T-helper 17 cell (primary cell): ENCODE measurements at places on chromosomes 12 and 14. TPM values are rescaled to one million over a fixed set of nuclear protein-coding genes. Genes with fewer than 3 reads are reported as not detected.

GRCh38 chr12:19201661-19202060, 72.1 kb downstream of the PLEKHA5 start:
- H3K27me3 ChIP-seq, result no peaks in the 10 kb centered on the region
- H3K4me1 ChIP-seq, result no peaks in the 10 kb centered on the region
- H3K4me3 ChIP-seq, result no peak overlapping the region
- H3K36me3 ChIP-seq, result no peaks in the 10 kb centered on the region

DNA sequence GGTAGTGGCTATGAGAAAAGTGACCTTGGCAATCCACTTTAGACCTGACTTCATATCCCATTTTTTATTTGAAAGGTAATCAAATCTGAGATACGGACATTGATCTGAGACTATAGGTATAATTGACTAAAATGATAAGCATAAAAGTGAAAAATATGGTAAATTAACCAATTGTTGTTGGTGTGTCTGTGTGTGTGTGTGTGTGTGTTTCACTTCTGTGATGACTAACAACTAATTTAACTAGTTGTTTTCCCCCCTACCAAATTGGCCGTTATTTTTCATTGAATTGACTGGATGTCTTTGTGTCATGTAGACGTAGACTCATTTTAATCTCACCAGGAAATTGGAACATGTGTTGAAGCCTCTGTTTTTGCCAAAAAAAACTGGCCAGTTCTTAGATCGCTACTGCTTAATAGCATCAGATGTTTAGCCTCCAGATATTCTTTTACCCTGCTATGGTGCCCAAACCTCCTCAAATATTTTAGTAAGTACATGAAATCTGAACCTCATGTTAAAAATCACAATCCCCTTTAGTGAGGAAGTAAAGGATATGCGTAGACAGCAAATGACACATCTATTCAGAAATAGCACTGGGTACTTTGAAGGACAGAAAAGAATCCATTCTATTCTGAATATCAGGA, 395.0 kb downstream of the EGLN3 start:
- peaks cover 42% of the 10 kb centered on the region for H3K27me3 ChIP-seq
- H3K4me3 ChIP-seq, result no peak overlapping the region
- H3K36me3 ChIP-seq, result no peaks in the 10 kb centered on the region
- no peak overlapping the region for H3K27ac ChIP-seq
- H3K4me1 ChIP-seq, result no peaks in the 10 kb centered on the region

DNA sequence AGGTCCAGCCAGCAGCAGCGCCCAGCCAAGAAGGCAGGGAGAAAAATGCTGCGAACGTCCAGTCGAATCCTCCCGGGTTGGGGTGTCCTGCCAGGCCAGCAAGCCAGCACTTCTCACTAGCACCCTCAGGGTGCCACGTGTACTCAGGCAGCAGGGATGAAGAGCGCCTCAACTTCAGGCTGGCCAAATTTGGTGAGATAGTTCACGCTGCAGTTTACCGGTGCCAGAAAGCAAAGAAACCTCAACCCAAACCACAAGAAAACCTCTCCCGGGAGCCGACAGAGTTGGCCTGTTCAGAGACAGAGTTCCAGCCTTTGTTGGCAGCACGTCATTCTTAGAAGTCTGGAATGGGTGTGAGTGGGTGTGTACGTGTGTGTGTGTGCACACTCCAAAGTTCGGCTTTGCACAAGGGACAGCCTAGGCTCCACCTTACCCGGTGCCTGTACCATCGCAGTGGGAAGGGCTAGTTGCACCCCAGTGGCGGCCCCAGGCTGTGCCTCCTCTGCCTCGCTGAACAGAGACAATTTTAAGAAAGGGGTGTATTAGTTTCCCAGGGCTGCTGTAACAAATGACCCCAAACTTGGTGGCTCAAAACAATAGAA, 42.1 kb downstream of the ELK3 start:
- peaks cover 62% of the 10 kb centered on the region for H3K4me1 ChIP-seq
- DNase-seq, result no peak
- no peak overlapping the region for H3K27ac ChIP-seq
- H3K27me3 ChIP-seq, result no peaks in the 10 kb centered on the region

DNA sequence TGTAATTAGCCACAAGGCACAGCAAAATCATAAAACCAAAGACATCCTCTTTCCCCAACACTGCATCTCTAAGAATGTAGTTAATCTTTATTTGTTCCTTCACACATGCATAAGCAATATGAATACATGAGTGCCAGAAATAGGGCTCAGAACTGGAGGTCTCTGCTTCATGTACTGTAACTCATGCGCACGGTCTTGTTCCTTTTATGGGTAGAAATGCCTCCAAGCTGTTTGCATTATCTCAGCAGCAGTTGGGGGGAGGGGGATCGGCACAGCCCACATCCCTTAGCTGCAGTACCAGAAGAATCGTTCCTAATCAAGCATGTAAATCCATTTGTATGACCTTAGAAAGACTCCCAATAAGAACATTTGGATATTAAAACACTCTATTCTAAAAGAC, 20.0 kb downstream of the RHOJ start:
- H3K36me3 ChIP-seq, result no peaks in the 10 kb centered on the region
- H3K27me3 ChIP-seq, result peaks cover 41% of the 10 kb centered on the region
- H3K4me1 ChIP-seq, result no peaks in the 10 kb centered on the region
- no peak for DNase-seq
- H3K27ac ChIP-seq, result no peak overlapping the region

GRCh38 chr14:101184104-101184455, 280.6 kb upstream of the RTL1 start:
- no peaks in the 10 kb centered on the region for H3K4me1 ChIP-seq
- DNase-seq, result no peak
- H3K27ac ChIP-seq, result no peak overlapping the region
- H3K27me3 ChIP-seq, result peaks cover 18% of the 10 kb centered on the region

DNA sequence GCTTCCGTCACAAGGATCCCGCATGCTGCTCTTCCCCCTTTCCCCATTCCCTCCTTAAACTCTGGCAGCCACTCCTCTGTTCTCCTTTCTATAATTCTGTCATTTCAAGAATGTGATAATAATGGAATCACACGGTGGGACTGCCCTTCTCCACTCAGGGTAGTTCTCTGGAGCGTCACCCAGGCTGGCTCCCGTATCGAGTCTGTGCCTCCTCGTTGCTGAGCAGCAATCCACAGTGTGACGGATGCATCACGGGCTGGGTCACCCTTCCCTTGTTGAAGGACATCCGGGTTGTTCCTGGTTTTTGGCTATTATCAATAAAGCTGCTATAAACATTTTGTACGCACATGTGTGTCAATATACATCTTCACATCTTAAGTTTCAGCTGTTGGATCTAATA, 5.7 kb upstream of the SYNE3 start:
- H3K4me1 ChIP-seq, result peaks cover 75% of the 10 kb centered on the region
- no peaks in the 10 kb centered on the region for H3K27me3 ChIP-seq
- DNase-seq, result no peak
- peak overlapping the region; percentile 96 for H3K27ac ChIP-seq
- peak overlapping the region; percentile 90 for H3K4me3 ChIP-seq

DNA sequence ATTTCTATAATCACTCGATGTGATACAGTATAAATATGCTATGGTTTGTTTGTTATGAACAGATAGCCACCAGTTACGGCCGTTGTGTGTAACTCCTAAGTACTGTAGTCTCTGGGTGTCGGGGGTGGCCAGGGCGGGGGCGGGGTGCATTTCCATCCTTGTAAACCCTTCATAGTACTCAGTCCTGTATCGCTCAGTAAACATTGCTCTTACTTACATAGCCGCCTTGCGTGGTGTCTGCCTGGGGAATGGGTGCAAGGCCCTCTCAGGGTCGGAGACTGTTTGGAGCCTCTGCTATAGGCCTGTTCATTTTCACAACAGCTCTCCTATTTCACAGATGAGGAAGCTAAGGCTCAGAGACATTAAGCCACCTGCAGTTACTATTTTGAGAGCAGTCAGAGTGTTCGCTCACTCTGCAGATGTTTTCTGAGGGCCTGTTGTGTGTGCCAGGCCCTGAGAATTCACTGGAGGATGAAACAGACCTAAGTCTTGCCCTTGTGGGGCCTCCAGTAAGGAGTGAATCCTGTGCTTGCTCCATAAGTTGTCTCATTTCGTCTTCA, 42.5 kb downstream of the JDP2 start:
- no peaks in the 10 kb centered on the region for H3K36me3 ChIP-seq
- peaks cover 10% of the 10 kb centered on the region for H3K27me3 ChIP-seq
- H3K4me1 ChIP-seq, result peaks cover 9% of the 10 kb centered on the region
- DNase-seq, result no peak
- no peak overlapping the region for H3K4me3 ChIP-seq

The KRT76 gene
- not detected for total RNA-seq

The SRRM4 gene
- not detected for total RNA-seq

DNA sequence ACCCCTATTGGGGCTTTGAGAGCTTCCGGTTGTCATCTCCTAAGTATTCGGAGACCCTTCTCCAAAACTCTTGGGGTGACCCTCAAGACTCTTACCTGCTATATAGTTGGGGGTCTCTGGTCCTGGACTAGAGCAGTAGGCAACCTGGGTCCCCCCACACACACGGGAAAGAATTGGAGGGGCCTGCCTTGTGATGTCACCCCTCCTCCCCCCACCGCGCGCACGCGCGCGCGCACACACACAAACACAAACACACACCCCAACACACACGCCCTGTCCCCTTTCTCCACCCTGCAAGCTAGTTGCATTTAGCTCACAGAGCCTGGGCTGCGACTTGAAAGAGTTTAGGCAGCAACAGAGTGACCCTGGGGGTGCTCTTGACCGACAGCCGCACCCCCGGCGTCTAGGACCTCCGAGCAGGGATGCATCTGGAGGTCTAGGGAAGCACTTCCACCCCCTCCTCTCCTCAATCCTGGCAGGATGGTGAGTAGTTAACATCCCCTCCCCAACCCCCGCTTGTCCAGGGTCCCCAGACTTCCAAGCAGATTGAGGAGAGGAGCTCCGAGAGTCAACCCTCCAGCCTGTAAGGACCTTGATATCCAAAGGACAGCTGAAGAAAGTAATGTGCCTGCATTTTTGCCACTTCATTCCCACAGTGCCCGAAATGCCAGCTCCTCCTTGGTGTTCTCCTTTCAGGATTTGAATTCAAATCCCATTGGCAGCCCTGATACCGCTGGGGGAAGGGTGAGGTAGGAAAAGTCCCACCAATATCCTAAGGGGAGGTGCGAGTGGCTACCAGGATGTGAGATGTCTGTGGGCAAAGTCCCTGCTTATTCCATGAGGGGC, 1.4 kb upstream of the DNAJC14 start:
- peak overlapping the region; percentile 95 for H3K27ac ChIP-seq
- H3K36me3 ChIP-seq, result peaks cover 2% of the 10 kb centered on the region
- peak overlapping the region; percentile 98 for H3K4me3 ChIP-seq
- peaks cover 33% of the 10 kb centered on the region for H3K4me1 ChIP-seq

The SLC16A7 gene
- 37.8 TPM for total RNA-seq

DNA sequence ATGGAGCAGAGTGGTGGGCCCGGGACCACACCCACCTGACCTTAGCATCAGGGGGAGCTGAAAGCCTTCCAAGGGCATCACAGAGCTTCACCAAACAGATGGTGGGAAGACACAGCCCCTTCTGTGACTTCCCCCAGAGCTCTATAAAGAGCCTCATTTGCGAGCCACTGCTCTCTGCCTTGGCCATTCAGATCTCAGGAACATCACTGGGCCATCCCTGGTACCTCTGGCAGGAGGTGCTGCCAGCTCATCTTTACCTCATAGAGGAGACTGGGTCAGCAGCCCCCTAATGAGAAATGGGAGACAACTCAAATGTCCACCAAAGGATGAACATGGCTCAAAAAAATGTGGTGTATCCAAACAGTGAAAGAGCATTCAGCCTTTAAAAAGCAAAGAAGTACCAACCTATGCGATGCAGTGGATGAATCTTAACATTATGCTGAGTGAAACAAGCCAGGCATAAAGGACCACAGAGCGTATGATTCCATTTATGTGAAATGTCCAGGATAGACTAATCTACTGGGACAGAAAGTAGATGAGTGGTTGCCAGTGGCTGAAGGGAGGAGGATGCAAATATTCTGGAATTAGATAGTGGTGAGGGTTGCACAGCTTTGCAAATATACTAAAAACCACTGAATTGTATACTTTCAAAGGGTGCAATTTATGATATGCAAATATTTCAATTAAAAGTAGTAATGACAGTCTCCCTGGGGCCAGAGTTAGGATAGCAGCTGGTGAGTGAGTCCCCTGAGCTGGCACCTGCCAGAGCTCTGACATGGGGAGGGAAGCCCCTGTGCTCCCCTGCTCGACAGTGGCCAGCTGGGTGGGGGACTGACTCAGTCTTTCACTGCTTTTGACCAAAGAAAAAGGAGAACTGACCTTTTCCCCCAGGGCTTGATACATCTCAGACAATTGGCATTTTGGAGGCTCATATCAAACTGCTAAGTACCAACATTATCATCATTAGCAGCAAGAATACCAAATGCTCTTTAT, 116.6 kb downstream of the GCH1 start:
- no peaks in the 10 kb centered on the region for H3K4me1 ChIP-seq
- H3K27me3 ChIP-seq, result no peaks in the 10 kb centered on the region
- H3K4me3 ChIP-seq, result no peak overlapping the region
- DNase-seq, result no peak
- no peak overlapping the region for H3K27ac ChIP-seq
- H3K36me3 ChIP-seq, result peaks cover 7% of the 10 kb centered on the region

- peaks cover 5% of the 10 kb centered on the region for H3K36me3 ChIP-seq
- H3K27ac ChIP-seq, result no peak overlapping the region
- peaks cover 3% of the 10 kb centered on the region for H3K4me1 ChIP-seq
- H3K27me3 ChIP-seq, result peaks cover 43% of the 10 kb centered on the region
Observed at GRCh38 chr12:41936333-41936732, 208.3 kb downstream of the GXYLT1 start.

- H3K27me3 ChIP-seq, result peaks cover 36% of the 10 kb centered on the region
- H3K4me1 ChIP-seq, result no peaks in the 10 kb centered on the region
- no peak for DNase-seq
Observed at GRCh38 chr12:117333331-117333881, 28.0 kb downstream of the NOS1 start.

GRCh38 chr12:49748800-49749199, 7.4 kb downstream of the TMBIM6 start:
- peak overlapping the region; percentile 95 for H3K27ac ChIP-seq
- H3K4me1 ChIP-seq, result peaks cover 61% of the 10 kb centered on the region
- no peaks in the 10 kb centered on the region for H3K27me3 ChIP-seq
- DNase-seq, result no peak
- H3K4me3 ChIP-seq, result peak overlapping the region; percentile 85

The SMOC1 gene
- total RNA-seq, result not detected

- DNase-seq, result no peak
- H3K27ac ChIP-seq, result peak overlapping the region; percentile 24
- peaks cover 54% of the 10 kb centered on the region for H3K27me3 ChIP-seq
Observed at GRCh38 chr12:52235001-52235764, 2.1 kb downstream of the KRT7 start.

The KRT73 gene
- 0.40 TPM for total RNA-seq

GRCh38 chr12:19428246-19428645, 11.0 kb upstream of the AEBP2 start:
- no peaks in the 10 kb centered on the region for H3K27me3 ChIP-seq
- H3K36me3 ChIP-seq, result peaks cover 3% of the 10 kb centered on the region
- DNase-seq, result no peak
- no peak overlapping the region for H3K4me3 ChIP-seq
- H3K4me1 ChIP-seq, result peaks cover 15% of the 10 kb centered on the region
